Pulmonary artery endothelial cell (primary cell): ENCODE measurements at places on chromosomes 3 and 15.

DNA sequence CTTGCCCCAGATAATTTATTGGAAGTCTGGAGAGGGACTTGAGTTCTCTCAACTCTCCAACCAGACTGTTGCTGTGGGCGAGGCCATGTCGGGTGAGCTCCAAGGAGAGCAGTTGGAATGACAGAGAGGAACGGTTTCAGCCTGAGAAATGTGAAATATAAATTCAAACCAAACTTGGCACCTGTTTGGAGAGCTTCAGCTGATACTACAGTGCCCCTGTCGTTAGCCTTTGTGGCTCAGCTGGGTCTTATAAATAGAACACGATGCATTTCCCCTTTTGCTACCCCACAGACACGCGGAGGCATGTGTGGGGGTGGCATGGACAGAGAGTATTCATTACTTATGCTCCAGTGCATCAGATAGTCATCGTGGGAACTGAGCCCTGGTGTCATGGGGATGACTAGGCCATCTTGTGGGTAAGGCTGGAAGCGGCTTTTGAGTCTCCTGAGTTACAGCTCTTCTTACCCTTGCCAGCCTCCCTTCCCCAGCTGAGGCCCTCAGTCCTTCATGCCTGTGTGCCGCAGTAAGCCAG is 15.6 kb downstream of the SMAD3 start:
- DNase-seq, result no peak

DNA sequence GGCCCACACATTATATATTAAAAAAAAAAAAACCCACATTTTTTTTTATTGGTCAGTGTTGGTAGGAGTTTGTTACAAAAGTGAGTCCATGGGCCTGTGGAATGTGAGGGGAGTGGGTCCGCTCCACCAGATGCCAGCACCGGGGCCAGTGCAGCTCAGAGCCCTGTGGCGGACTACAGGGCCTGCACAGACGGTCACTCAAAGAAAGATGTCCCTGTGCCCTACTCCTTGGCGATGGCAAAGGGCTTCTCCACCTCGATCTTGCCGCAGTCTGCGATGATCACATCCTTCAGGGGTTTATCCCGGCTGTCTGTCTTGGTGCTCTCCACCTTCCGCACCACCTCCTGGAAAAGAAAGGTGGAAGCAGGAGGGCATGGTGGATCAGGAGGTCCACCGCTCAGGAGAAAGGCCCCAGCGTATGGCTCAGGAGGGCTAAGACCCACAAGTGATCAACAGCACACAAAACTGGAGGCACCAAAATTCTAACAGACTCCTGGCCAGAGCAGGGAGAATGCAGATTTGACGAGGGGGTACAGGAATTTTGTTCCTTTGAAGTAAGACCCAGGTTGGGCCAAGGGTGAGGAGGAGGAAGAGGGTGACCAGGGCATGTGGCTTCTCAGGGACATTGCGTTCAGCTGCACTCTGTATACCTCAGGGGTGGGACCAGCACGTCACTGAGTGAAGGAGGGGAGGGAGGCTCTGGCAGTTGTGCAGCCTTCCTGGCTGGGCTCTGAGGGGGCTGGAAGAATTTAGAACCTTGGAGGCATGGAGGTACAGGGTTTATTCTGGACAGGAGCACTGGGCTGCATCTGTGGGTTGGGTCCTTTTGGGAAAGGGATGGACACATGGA is 4.5 kb downstream of the SNX22 start:
- no peak for DNase-seq

- DNase-seq, result no peak
These were observed 135.0 kb downstream of the CACNA1D start for GRCh38 chr3:53629402-53629723.

GRCh38 chr3:172332256-172333041 is 115.8 kb downstream of the GHSR start:
- no peak for DNase-seq
